Activated CD8-positive, alpha-beta memory T cell treated with anti-CD3 and anti-CD28 coated beads for 1 hour (primary cell): ENCODE measurements at places on chromosomes 7 and 10.

DNA sequence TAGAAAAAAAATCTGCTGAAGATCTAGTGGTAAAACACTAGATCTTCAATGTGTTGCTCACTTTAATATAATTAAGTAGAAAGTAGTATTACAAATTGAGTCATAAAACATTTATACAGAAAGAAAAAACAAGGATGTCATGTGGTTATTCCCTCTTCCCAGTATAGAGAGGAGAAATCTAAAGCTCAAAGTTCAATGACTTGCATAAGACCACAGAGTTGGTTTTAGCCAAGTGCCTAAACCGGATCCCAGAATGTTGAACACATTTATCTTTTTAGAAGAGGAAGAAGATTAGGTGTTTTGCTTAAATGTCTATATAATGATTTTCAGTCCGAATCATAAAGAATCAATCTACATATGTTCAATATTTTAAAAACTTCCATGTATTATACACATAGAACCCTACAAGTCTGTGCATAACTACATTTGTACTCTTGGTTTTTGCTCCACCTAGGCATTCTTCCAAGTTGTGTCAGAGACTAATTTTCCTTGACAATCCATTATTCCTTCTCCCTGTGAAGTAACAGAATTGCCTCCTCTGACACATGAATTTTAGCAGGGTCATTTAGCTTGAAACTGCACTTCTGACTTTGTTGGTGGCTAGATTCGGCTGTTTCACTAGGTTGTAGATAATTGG, 389.2 kb downstream of the MAGI2 start:
- DNase-seq = no peak

GRCh38 chr7:156792611-156793010, 100.4 kb downstream of the LMBR1 start:
- no peak for DNase-seq

DNA sequence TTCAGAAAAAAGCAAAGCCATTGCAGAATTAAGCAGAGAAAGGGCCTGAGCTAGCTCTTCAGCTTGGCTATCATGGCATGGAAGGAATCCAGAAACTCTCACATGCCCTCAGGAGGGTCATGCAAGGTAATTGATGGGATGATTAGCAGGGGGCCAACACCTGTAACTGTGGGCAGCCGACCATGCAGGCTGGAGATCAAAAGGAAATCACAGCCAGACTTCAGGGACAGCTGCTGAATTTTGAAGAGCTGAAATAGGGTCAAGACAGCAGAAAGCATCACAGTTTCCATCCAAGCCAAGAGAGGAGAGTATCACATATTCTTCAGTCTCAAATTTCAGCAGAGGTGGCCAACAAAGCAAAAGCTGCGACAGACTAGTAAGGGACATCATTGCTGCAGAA, 239.6 kb upstream of the STEAP1 start:
- DNase-seq = no peak

- DNase-seq = no peak
Observed at GRCh38 chr10:5393529-5393928, 11.1 kb downstream of the TUBAL3 start.

- no peak for DNase-seq
Observed at GRCh38 chr10:62506371-62506770, 132.2 kb downstream of the ZNF365 start.

- no peak for DNase-seq
Observed at GRCh38 chr10:124495162-124495561, 33.5 kb downstream of the LHPP start.

DNA sequence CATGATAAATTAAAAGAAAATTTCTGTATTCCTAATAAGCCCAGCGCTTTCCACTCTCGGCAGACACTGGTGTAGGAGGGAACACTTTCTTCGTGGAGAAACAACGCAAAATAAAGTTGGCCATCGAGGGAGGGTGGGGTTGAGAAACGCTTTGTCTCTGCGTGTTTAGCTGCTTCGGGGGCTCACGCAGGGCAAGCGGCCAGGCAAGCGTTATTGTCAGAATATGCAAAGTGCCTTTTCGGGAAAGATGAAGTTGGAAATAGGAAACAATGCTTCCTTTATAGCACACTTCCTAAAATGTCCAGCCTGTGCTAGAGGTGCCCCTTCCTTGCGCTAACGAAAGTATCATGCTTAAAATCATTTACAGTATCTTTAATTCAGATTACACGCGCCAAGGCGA, 1.9 kb upstream of the EBF3 start:
- no peak for DNase-seq

DNA sequence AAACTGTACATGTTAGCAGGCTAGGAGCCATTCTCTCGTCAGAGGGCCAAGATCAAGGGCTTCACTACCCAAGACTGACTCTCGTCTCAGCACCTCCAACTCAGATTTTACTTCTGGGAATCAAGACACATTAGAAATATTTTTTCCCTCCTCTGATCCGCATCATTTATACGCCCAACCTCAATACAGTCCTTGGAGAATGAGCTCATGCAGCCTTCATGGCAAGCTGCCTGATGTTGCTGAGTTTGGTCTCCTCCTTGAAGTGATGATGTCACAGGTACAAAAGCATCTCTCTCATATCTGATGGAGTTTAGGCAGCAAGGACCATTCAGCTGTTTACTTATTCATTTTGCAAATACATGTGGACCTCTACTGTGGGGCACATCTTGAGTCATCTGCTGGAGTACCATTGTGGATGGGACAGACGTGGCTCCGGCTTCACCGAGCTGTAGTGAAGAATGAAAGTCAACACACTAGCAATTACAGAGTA, 114.0 kb downstream of the BMPER start:
- DNase-seq = no peak
